ENCODE measurements at places on chromosomes 7 and 10. TPM values are rescaled to one million over a fixed set of nuclear protein-coding genes. Genes with fewer than 3 reads are reported as not detected.

The MEIG1 gene
- not detected for total RNA-seq

The LFNG gene
- total RNA-seq, result 24.5 TPM

The OPN1SW gene
- not detected for total RNA-seq

The LIPK gene
- total RNA-seq, result not detected

The TAS2R41 gene
- total RNA-seq, result 2.9 TPM

The UCN3 gene
- not detected for total RNA-seq

The ADK gene
- 50.3 TPM for total RNA-seq

The MPP7 gene
- total RNA-seq, result 8.0 TPM

The PVRIG gene
- total RNA-seq, result not detected

The AKR1C4 gene
- not detected for total RNA-seq

DNA sequence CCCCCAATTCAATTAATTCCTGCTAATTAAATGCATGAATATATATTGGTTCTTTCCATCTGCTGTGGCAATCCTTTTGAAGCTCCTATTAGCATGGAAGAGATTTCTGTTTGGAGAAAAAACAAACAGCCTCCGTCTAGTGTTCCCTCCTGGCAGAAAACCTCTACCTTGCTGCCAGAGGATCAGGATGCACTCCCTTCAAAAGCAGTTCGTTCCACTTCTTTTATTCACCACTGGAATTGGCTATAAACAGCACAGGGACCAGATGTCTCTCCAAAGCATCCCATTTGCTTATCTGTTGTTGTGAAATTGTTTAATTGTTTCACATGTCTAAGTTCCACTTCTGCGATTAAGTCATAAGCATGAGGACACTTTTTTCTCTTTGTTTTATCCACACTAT lies 77.8 kb upstream of the PTN start:
- no peak for DNase-seq

DNA sequence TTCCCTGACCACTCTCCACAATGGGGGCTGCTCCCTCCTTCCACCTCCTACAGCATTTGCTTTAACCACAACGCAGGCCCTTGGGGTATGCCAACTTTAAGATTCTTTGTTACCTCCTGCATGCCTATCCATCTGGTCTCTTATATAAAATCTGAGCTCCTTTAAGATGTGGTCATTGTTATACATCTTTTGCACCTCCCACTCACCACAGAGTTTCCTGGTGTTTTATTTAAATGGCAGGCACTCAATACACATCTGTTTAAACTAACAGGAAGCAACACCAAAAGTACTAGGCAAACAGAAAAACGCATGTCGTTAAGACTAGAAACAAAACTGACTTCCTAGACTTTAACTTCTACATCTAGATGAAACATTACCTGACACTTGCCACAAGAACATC lies 36.3 kb downstream of the SLC25A13 start:
- DNase-seq, result no peak

- DNase-seq, result no peak
These were observed 397.9 kb downstream of the INHBA start for GRCh38 chr7:41305001-41305400.

- DNase-seq, result no peak
These were observed 6.5 kb upstream of the EIF5AL1 start for GRCh38 chr10:79505829-79506228.

DNA sequence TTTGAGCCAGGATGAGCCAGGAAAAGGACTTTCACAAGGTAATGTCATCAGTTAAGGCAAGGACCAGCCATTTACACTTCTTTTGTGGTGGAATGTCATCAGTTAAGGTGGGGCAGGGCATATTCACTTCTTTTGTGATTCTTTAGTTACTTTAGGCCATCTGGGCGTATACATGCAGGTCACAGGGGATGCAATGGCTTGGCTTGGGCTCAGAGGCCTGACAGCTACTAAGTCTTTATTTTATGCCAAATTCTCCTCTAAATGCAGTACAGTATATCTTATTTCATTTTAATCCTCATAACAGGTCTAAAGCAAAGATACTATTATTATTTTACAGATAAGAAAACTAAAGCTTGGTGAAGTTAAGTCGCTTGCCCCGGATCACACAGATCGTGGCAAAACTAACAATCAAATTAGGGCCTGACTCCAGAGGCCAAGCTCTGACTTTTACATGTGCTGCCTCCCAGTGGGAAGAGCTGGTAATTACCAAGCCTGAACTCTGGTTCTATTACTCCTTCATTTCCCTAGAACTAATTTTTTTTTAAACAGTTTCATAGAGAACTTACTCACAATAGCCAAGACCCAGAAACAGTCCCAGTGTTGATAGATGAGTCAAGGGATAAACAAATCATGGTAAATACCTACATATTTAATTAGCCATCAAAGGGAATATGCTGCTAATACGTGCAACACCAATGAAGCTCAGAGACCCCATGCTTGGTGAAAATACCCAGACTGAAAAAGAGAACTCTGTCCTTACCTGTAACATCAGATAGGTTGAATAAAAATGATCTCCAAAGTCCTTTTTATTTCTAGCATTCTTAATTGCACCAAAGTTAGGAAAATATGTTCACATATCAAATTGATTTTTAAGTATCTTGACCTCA lies 35.4 kb downstream of the C7orf25 start:
- DNase-seq, result peak; percentile 88

GRCh38 chr7:117011419-117012260 lies 58.3 kb downstream of the ST7 start:
- DNase-seq, result peak; percentile 23

- no peak for DNase-seq
These were observed 272.3 kb upstream of the RNF32 start for GRCh38 chr7:156368053-156368843.

DNA sequence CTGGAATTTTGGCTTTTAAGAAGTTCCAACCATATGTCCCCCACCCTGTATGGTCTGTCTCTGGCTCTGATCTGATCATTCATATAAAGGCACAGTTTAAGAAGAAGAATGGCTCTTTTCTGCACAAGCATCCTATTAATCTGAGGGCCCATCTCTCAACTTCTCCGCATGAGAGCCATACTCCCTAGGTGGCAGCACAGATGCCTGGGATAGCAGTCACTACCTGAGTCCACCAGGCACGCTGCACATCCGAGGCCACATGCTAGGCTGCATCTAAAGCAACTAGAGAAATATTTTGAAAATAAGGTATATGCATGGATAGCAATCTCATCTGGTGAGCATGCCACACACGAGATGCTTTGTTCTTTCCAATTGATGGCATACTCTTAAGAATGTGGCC lies 565.5 kb downstream of the PARD3 start:
- DNase-seq, result peak; percentile 63

GRCh38 chr7:73983437-73984164 lies 44.4 kb upstream of the ELN start:
- no peak for DNase-seq

GRCh38 chr10:88840104-88840503 lies 11.5 kb downstream of the ANKRD22 start:
- no peak for DNase-seq

DNA sequence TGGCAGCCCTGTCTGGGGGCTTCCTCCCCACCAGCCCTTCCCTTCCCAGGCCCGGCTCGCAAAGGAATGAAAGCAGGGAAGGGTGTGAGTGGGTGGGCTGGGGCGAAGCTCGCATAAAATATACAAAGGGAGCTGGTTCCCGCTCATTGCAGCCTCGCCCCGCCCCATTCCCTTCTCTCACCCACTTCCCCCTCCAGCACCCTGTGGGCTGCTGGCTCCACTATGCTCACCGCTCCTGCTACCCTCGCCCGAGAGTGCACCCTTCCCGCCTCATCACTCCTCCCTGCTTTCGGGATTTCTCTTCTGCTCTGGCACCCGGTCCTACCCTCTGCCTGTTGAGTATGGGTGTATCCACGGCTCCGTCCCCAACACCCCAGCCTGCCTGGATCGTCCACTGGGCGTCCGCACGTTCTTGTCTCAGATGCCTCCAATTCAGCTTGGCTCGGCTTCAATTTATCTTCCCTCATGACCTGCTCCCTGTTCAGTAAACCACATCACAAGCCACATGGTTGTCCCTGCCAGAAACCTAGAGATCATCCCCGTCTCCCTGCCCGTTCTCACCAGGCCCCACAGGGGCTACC lies 14.4 kb upstream of the TTYH3 start:
- DNase-seq, result no peak

DNA sequence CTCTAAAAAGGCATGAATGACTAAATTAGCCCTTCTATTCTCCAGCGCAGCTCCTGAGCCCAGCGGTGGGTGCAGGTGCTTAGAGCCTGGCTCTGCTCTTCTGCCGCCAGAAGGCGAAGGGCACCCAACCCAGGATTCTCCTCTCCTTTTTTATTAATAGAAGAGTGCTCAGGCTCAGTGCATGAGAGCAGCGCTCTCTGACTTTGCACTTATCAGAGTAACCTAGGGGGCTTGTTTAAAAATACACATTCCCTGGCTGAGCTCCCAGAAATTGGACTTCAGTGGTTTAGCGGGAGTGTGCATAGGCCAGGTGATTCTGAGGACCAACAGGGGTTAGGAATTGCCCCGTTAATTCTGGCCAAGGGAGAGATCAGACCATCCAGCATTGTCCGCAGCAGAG lies 1.7 kb upstream of the PFKP start:
- no peak for DNase-seq

DNA sequence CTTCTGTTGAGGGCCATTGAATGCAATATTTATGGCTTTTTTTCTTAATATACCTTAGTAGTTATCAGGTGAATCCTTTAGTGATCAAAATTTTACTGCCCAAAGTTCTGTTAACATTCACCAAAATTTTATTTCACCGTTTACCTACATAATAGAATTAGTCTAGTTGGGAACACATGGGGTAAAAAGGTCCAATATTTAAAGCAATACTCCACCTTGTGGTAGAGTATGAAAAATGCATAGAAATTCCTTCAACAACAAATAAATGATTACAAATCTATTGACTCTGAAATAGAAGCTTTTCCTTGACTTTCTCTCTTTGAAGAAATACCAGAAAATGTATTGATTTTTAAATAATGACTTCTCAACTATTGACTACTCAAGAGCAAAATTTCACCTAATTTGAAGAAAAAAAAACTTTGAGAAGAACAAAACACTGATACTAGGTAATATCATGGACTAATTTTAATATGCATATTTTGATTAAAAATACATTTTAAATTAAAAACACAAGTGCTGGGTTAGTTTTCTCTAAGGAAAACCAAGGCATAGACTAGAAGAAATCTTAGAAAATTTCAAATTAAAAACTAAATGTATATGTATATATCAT lies 43.3 kb downstream of the POLR1F start:
- peak; percentile 51 for DNase-seq

DNA sequence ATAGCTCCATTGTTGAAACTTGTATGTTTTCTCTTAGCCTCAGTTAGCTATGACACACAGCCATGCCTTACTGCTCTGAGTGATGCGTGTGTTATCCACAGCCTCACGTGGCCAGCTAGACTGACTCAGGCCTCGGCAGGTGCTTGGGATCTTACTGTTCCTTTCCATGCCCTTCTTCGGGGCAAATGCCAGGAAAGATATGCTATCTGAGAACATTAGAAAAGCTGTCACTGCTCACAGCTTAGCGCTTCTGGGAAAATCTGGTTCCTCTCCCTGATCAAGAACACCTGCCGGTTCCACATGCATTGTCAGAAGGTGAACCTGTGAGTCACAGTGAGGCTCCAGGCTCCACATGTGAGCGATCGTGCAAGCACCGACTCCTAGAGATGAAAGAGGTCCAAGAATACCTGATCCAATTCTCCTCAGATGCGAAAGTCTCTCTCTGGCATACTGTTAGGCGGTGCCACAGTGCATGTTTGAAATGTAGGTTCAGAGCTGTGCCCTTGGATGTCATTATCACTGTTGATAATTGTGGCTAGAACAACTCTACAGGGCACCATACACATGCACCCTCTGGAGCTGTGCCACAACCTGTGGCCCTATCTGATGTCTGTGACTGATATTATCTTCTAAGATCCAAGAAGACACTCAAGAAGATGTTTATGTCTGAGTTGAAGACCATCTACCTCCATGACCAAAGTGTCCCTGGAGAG lies 247.8 kb upstream of the IGFBP3 start:
- no peak for DNase-seq

DNA sequence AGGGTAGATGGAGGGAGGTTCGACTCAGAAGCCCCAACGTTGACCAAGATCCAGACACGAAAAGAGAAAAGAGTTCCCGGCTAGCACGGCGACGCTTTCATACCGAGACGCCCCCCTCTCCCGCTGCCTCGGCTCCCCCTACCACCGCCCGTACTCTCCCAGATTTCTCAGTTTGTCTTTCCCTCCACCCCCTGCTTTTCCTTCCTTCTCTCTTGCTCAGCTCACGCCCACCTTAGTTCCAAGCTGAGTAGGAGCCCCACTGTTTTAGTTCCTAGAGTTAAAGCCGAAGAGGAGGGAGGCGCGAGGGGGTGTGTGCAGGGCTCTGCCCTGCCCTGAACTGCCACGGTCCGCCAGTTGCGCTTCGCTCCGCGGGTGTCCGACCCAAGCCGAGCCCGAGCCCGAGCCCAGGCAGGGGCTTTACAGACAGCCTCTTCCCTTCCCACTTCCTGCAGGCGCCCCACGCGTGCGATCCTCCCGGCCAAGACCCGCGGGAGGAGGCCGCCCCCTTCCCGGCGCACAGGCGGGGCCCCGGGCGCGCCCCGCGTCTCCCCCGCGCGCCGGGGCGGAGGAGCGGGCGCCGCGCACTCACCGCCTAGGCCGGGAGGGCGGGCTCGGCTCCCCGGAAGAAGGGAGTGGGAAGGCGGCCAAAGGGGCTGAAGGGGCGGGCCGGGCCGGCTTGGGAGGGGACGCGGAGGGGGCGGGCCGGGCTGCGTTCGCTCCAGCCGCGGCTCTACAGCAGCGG lies at the start of gene EPHB6:
TSS of gene EPHB6 (plus strand) at position 705 of the 742 bp plus-strand sequence. CDS start 8,152 bp downstream, outside the sequence.
- DNase-seq, result peak; percentile 78

Measured in GM23338 (cell line).